ENCODE measurements at places on chromosomes 1 and 21.

DNA sequence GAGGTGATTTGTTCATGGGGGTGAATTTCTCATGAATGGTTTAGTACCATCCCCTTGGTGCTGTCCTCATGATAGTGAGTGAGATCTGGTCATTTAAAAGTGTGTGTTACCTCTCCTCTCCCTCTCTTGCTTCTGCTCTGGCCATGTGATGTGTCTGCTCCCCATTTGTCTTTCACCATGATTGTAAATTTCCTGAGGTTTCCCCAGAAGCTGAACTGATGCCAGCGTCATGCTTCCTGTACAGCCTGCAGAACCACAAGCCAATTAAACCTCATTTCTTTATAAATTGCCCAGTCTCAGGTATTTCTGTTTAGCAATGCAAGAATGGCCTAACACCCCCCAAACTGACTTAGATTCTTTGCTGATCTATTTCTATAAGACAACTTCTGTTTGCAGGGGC lies 249.4 kb upstream of the B3GALT2 start:
- no peak for DNase-seq

DNA sequence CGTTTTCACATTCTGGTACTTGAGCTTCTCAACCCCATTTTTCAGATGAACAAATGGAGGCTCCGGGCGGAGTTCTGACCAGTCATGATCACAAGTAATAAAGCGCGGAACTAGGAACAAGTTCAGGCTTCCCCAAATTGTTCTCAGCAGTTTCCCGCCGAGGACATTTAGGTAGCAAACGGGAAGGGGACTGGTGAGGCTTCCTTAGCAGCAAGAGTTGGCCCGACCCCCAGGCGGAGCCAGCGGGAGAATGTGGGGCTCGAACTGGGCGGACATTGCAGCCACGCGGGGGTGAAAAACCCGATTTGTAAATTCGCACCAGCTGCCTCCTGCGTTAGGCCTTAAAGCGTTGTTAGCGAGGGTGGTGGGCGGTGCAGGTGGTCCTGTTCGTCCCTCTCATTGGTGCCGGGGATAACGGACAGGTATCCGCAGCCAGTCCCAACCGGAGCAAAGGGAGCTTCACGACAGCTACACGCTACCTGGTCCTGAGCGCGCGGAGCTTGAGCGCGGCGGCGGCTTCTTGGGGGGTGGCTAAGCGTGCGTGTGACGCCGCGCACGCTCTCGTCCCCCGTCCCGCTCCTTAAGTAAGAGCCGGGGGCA lies 15.3 kb downstream of the SEMA6C start:
- DNase-seq = peak; percentile 59

DNA sequence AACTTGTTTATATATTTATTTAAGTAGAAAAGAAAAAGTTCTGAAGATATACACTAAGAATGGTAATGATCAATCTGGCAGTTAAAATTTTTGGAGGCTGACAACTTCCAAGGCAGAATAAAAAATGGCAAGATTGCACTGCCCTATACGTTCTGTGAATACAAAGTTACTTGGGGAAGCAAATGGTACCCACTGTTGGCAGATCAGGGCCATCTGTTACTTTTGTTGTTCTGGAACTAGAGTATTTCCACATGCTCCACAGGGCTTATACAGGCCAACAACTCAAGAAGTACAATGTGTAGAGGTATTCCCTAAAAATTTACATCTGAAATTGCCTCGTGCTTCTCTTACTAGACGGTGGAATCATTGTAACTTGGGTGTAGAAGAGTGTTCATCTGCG lies 53.2 kb downstream of the AHCTF1 start:
- DNase-seq = no peak

- DNase-seq = no peak
Measured at GRCh38 chr1:239185245-239185619, 201.1 kb upstream of the CHRM3 start.

DNA sequence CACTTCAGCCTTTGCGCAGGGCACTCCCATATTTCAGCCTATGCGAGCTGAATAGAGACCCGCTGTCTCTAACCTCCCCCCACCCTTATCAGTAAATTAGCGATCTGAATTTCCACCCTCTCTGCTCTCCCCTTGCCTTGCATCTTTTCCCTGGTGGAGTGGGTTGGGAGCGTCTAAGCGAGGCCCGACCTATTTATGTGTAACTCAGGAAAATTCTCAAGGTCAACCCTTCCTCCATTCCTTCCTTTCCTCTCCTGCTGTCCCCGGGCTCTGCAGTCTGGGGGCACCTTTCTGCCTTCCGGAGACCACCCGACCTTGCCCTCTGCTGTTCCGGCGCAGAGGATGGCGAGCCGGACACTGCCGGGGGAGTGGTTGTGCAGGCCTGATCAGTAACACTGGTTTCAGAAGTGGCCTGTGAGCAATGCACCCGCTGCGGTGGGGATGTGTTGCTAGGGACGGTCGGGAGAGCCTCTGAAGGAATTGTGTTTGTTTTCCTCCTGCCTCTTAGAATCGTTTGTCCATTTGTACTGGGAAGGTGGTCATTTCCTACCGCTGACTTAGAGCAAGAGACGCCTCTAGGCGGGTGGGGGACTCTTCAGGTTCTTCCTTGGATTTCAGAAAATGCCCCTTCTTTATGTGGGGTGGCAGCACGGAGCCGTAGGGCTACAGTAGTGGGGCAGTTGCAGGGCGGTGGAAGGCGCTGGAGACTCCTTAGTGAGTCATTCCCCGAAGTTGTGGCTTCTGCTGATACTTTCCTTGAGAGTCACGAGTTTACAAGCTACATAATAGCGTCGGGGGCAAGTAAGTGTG lies 513 bp downstream of the MGST3 start:
- DNase-seq = peak; percentile 81

DNA sequence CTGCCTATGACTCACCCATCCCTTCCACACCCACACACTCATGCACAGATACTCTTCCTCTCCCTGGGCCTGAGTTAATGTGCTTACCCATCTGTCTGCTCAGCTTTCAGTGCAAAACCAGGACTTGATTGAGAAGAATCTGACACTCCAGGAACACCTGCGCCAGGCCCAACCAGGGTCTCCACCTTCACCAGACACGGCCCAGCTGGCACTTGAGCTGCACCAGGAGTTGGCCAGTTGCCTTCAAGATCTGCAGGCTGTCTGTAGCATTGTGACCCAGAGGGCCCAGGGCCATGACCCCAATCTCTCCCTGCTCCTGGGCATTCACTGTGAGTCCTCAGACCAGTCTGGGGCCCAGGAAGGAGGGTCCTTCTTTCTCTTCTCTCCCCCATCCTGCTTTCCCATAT lies 3.5 kb upstream of the SH3BGRL3 start:
- no peak for DNase-seq
